ENCODE measurements at places on chromosomes 6 and 20. TPM values are rescaled to one million over a fixed set of nuclear protein-coding genes. Genes with fewer than 3 reads are reported as not detected.

The FKBP1C gene
- 0.32 TPM for total RNA-seq

The HLA-DRB1 gene
- total RNA-seq = 89.6 TPM

The PRDM13 gene
- not detected for total RNA-seq

The HACE1 gene
- total RNA-seq = 13.8 TPM

The DCBLD1 gene
- 11.3 TPM for total RNA-seq

The CDK19 gene
- total RNA-seq = 27.7 TPM

The NEDD9 gene
- total RNA-seq = 62.1 TPM

The BPIFB4 gene
- total RNA-seq = not detected

The PKIB gene
- total RNA-seq = 122 TPM

The HLA-DQB2 gene
- 1.1 TPM for total RNA-seq

The C6orf163 gene
- 2.7 TPM for total RNA-seq

The ARMH2 gene
- total RNA-seq = not detected

The EDN1 gene
- 14.0 TPM for total RNA-seq

The BMP5 gene
- total RNA-seq = 1.6 TPM

DNA sequence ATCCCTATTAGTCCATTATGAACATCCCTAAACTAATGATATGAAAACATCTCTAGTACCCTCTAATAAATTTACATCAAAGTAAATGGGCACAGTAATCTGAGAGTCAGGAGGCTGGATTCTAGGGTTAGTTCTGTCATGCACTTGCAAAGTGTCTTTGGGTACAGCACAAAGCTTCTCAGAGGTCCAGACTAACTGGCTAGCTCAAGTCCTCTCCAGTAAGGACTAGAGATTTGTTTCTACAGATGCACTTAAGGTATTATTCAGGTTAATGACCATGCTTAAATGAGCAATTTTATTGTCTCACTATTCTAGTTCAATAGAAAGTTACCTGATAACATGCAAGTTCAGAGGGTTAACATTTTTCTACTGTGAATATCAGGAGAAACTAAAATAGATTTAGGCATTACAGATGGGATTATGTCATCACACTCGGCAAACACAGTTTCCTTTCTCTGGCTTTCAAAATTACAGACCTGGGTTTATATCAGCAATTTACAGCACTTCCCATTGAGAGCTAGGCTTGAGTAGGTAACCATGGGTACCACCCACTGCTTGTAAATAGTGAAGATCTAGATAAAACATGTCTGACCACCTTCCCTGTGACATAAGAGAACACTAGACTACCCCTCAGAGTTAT lies 402.9 kb upstream of the RUNX2 start:
- no peak for DNase-seq

- DNase-seq = no peak
Observed at GRCh38 chr6:8780653-8781052, 345.3 kb upstream of the SLC35B3 start.

DNA sequence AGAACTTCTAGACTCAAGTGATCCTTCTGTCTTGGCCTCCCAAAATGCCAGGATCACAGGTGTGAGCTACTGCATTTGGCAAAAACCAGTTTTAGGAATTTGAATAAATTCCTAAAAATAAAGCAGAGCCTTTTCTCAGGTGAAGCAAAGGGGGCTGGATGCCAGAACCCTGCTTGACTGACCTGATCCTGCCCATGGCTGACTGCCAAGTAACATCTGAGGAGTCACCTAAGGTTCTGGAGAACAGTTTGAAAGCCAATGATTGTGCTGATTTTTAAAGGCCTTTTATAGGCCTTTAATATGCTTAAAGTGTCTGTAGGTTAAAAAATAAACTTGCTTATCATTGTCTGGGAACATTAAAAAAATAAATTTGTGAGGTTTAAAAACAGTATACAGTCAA lies 14.1 kb upstream of the ZSCAN12 start:
- no peak for DNase-seq

- DNase-seq = no peak
Observed at GRCh38 chr6:158793432-158793831, 25.7 kb downstream of the EZR start.

GRCh38 chr6:21264288-21265033 lies 329.1 kb upstream of the SOX4 start:
- DNase-seq = peak; percentile 9

GRCh38 chr20:34365765-34366213 lies 2.7 kb downstream of the ITCH start:
- DNase-seq = no peak

- DNase-seq = no peak
Observed at GRCh38 chr6:135976585-135976984, 125.1 kb downstream of the PDE7B start.

DNA sequence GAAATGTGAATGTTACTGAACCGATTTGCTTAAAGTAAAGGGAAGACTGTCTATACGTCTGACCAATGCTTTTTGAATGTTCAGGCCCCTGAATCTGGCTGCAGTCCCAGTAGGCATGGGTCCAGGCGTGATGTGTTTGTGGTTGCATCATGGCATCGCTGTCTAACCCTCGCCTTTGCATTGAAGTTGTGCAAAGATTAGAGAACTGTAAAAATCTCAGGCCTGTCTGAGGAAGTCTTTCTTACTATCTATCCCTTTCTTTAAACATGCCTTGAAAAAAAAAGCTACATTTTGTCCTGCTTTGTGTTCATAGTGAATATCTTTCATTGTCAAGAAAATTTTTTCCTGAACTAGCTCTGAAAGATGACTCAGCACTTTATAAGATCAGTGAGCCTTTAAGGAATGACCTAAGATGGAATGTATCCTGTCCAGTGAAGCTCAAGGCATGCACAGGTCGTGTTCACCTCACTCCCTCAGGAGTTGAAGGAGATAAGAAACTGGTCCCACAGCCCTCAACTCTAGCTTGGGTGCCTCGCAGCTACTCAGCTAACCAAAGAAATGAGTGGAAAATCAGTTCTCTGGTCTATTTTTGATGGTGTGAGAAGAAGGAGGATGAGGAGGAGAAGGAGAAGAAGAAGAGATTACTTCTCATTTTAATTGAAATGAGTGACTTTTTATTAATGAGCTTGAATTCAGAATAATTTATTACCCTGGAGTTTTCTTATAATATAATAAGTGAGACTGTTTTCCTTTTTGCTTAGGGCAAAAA lies 48.6 kb downstream of the TPD52L1 start:
- DNase-seq = peak; percentile 60

- no peak for DNase-seq
Observed at GRCh38 chr6:36556281-36556680, 9.0 kb upstream of the STK38 start.

- no peak for DNase-seq
Observed at GRCh38 chr6:105178110-105178509, 1.7 kb downstream of the POPDC3 start.

DNA sequence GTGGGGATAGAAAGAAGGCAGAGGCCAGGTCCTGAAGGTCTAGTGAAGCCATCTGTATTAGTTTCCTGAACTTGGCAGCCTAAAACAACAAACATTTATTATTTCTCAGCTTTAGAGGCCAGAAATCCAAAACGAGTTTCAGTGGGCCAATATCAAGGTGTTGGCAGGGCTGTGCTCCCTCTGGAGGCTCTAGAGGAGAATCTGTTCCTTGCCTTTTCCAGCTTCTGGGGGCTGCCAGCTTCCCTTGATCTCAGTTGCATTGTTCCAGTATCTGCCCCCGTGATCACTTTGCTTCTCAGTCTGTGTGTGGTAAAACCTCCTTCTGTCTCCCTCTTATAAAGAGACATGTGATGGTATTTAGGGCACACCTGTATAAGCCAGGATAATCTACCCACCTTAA lies 82.4 kb downstream of the MAFB start:
- no peak for DNase-seq

DNA sequence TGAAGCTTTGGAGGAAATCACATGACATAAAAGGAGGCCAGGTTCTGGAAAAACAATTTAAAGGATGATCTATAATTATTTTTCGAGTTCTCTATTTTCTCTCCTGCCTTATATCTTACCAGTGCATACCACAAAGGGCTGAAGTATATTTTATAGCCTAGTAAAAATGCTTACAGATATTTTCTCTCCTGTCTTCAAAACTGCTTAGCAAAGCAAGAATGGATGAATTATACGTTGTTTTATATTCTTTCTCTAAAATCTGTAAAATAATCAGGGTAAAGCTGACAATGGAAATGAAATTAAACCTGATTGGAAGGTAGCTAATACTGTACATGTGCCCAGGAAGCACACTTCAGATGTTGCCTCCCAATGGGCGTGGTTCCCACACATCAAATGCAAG lies 123.7 kb downstream of the F13A1 start:
- DNase-seq = no peak

- no peak for DNase-seq
Observed at GRCh38 chr6:45979311-45979710, 36.3 kb downstream of the CLIC5 start.

- no peak for DNase-seq
Observed at GRCh38 chr6:76840865-76841264, 622.4 kb downstream of the HTR1B start.

DNA sequence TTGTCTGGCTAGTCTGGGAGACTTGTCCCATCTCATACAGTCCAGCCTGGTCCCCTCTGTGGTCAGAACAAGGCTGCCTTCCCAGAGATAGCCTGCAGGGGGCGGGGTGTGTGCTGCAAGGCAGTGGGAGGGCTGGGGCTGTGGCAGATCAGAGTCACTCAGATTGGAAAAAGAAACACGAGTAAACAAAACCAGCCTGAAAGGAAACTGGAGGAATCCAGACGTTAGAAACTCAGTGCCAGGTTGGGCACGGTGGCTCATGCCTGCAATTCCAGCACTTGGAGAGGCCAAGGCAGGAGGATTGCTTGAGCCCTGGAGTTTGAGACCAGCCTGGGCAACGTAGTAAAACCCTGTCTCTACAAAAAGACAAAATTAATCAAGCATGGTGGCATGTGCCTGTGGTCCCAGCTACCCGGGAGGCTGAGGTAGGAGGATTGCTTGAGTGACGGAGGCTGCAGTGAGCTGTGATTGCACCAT lies 20.2 kb downstream of the LEMD2 start:
- peak; percentile 88 for DNase-seq

- no peak for DNase-seq
Observed at GRCh38 chr6:155200012-155200411, 63.8 kb upstream of the CLDN20 start.

- DNase-seq = no peak
Observed at GRCh38 chr6:129186988-129187387, 304.1 kb downstream of the LAMA2 start.

GRCh38 chr20:1377984-1378734 lies 14.7 kb downstream of the FKBP1A start:
- no peak for DNase-seq

DNA sequence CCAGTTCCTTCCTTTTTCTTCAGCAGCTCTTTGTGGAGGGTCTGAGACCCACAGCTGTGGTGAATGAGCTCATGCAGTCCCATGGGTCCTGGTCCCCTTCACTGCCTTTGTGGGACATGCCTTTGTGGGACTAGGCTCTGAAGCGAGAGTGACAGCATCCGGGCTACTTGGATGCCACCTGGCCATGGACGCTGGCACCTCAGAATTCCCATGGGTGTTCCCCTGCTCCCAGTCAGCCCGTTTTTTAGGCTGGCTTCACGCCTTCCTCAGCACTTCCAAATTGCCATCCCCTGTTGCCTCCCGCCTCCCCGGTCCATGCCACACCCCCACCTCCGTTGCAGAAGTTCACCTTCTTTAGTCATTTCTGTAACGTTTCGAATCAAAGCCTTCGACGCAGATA lies 45.1 kb downstream of the RAMACL start:
- DNase-seq = no peak

- no peak for DNase-seq
Observed at GRCh38 chr6:125798734-125799508, 8.2 kb downstream of the NCOA7 start.

DNA sequence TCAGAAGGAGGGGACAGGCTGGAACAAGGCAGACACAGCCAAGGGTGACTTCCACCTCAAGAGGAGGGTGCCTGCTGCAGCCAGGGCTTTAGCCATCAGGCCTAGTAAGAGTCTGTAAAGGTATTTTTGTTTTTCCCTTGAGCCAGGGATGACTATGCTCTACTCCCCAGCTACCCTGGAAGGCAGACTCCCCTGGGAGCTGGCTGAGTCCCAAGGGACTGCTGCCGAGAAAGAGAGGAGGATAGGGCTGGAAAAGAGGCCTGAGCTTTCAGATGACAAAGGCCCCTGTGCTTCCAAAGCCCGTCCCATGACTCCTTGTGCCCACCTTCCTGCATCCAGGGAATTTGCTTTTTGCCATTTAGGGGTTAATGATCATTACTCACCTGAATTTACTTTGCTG lies 14.0 kb upstream of the GSTA4 start:
- DNase-seq = no peak

- DNase-seq = no peak
Observed at GRCh38 chr6:3319610-3320200, 61.0 kb downstream of the PSMG4 start.

DNA sequence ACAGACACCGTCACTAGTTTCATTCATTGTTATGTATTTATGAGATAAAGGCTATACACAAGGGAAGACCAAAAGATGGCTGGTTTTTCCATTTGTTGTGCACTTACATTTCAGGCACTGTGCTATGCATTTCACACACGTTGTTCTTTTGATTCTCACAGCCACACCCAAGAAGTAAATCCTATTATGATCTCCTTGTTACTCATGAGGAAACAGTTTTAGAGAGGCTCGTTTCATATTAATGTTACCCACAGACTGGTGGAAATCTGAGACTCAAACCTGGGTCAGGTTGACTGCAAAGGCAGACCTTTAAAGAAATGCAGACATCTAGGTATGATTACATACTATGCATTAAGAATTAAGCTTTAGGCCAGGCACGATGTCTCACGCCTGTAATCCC lies 34.9 kb downstream of the SHLD1 start:
- no peak for DNase-seq

DNA sequence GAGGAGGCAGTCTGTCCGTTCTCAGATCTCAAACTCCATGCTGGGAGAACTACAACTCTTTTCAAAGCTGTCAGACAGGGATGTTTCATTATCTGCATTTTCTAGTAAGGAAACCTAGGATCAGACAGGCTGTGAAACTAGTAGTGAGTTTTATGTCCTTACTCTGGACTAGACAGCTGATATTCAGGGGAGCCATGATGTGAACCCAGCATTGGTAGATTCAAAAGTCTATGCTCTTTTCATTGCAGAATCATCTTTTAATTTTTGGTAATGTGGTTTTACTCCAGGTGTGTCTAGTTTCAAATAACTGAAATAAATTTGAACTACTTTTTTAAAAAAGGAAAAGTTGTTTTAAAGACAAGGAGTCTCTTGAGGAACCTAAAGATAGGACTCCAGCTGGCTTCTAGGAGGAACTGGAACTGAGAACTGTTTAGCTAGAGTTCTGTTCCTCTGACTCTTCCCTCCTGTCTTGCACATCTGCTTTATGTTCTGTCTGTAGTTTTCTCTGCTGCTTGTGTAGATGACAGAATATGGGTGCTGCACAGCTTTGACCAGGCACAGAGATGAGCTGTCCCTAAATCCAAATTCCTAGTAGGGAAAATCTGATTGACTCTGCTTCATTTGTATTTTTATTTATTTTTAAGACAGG lies 27.8 kb upstream of the RNF144B start:
- DNase-seq = no peak

Data from mucosa of descending colon (tissue), 3 donors.